ENCODE measurements at places on chromosomes 12 and 14. TPM values are rescaled to one million over a fixed set of nuclear protein-coding genes. Genes with fewer than 3 reads are reported as not detected.

GRCh38 chr12:101166866-101167265 is 43.2 kb downstream of the SLC5A8 start:
- DNase-seq, result no peak

- DNase-seq, result no peak
These were observed 54.5 kb upstream of the HECTD1 start for GRCh38 chr14:31261859-31262731.

DNA sequence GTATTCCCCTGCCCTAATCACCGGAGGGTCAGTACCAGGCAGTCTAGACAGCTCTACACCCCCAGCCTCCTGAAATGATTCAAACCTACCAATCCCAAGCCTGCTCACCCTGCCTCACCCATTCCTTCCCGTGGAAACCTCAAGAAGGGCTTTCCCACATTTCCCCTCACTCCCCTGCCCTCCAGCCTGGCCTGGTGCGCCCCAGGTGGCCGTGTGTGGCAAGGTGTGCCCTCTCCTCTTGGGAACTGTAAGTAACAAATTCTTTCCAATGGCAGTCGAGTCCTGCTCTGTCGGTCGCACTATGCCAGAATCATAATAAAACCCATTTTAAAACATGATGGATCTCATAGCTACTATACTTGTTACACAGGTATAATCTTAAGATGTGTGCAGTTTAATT is 13.9 kb upstream of the DEGS2 start:
- DNase-seq, result no peak

DNA sequence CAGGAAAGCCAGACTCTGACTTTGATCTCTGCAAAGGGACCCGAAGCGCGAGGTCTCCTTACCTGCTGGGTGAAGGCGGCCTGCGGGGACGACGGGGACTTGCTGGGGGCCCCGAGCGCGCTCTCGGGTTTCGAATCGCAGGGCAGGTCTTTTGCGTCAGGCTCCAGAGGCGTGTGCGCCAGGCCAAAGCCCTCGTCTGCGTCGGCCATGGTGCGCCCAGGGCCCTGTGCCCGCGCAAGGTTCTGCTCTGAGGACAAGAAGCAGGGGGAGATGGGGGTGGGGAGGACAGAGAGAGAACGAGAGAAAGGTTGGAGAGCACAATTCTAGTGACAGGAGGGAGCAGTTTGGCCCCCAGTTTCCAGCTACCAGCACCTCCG is 2.3 kb downstream of the TBX5 start:
- no peak for DNase-seq

DNA sequence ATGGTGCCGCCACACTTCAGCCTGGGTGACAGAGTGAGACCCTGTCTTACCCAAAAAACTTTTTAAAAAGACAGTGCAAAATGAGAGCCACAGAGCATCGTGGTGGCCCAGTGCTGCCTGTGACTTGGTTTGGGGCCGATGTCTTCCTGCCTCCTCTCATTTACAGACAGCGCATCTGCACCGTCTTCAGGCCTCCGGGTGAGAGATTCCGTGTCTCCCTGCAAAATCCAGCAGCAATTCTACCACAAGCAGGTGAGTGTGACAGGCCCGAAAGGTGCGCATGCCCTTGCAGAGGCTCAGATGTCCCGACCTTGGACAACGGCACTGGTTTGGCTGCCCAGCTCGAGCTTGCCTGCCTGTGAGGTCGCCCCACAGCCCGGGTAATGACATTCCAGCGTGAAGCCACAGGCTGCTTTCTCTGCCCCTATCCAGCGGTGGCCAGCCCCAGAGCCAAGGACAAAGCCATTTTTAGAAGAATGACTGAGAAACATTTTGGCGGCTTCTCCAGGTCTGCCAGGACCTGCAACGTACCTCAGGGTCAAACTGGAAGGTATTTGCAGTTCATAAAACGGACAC is 70.3 kb upstream of the RFLNA start:
- DNase-seq, result no peak

DNA sequence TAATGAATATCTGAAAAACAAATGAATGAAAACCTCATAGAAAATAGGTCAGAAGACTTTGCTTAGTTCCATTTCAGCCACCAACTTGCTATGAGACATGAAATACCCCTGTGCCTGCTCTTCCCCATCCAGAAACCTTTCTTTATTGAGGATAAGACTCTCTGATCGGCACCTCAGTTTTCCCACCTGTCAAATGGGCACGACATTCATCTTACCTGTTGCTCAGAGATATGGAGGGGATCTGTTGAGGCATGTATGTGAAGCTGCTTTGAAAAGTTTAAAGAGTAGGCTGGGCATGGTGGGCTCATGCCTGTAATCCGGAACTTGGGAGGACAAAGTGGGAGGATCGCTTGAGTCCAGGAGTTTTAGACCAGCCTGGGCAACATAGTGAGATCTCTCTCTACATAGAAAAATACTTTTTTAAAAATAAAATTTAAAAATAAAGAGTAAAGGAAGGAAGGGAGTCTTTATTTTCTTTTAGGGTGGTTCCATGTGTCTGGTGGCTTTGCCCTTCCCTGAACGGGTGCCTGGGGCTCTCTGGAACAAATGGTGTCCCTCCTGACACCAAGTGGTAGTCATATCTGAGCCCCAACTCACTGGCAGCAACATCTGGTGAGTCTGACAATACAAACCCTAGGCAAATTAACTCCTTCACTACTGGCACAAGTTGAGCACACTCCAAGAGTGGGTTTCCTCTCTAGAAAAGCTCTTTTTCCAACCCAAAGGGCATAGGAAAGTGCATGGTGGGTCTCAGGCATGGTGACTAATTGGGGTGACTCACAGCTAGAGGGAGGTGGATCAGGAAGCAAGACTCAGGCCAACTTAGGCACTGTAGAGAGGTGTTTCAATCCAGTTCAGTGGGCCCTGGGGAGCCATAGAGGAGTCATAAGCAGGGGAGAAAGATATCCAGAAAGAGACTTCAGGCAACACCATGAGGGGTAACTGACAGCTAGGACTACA is 42.1 kb downstream of the MAP1LC3B2 start:
- DNase-seq, result no peak

- peak; percentile 76 for DNase-seq
These were observed 185.6 kb upstream of the ARID2 start for GRCh38 chr12:45543887-45544286.

Gene ABCD2
- total RNA-seq, result 0.72 TPM

Gene KRT78
- 8.7 TPM for total RNA-seq

Gene GPR84
- total RNA-seq, result 2.9 TPM

Gene EML1
- 46.9 TPM for total RNA-seq

Gene LHX5
- total RNA-seq, result not detected

Gene ETFBKMT
- 8.9 TPM for total RNA-seq

DNA sequence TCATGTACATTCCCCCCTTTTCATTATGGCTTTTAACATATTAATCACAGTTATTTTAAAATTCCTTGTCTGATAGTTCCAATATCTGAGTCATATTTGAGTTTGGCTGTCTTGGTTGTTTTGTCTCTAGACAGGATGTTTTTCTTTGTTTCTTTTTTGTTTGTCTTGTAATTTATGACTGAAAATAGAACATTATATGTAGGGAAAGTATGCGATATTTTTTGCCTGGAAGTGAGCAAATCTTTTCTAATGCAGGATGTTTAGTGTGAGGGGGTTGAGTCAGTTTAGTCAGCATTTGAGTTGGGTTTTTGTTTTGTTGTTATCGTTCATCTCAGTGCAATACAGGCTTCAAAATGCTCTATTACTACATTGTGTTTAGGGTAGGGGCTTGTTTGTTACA is 239.7 kb downstream of the SNAPC1 start:
- DNase-seq, result no peak

Gene RNASE1
- total RNA-seq, result 227 TPM

DNA sequence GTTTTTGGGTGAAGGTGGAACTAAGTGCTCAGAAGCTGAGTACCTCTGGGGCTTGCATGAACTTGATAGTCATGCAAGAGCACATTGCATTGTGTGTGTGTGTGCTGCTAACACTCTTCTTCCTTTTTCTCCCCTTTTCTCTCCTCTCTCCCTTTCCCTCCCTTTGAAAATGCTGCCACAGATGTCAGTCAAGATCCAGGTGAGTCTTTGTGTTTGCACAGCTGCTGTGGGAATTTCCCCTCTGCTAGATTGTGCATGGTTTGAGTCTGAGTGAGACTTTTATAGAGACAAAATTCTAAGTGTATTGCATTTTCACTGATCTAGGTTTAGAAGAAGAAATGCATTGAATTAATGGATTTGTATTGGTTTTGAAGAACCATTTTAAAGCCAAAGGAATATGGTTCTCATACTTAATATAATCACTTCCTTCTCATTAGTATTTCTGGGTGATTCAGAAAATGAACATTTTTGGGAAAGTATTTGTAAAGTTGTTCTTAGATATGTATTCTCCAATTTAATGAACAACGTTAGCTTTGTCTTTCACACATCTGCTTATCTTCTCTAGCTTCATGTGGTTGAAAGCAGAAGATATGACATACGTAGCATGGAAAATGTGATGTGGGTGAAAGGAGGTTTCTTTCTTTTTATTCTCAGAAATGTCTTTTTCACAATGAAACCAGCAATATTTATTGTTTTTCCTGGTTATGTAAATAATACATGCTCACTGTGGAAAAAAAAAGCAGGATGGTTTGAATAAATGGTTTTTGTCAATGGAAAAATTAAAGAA is 108.5 kb downstream of the NRXN3 start:
- DNase-seq, result no peak

DNA sequence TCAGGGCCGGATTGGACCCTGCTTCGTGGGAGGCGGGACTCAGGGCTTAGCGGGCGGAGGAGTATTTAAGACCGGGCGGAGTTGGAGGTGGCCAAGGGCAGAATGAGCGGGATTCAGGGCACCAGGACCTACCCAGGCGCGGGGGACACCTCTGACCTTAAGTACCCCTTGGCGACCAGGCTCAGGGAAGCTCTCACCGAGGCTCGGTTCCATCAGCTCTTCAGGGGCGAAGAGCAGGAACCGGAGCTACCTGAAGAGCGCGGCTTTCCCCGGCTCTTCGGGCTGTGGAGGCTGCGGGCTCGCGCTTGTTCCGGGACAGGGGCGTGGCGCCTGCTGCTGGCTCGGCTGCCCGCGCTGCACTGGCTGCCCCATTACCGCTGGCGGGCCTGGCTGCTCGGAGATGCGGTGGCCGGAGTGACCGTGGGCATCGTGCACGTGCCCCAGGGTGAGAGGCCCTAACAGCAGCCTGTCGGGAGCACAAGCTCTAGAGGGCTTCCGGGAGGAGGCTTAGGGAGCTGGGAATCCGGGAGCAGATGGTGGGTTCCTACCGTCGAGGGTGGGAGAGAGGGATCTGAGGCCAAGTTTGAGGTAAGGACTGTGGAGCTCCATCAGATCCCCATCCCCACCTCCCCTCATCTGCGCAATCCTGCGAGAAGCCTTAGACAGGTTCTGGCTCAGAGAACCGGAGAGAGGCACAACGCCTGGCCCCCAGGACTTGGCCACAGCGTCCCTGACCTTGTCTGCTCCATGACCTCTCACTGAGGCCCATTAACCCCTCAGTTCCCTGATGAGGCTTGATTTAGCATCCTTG is 8.4 kb downstream of the ARHGEF25 start:
- DNase-seq, result no peak

DNA sequence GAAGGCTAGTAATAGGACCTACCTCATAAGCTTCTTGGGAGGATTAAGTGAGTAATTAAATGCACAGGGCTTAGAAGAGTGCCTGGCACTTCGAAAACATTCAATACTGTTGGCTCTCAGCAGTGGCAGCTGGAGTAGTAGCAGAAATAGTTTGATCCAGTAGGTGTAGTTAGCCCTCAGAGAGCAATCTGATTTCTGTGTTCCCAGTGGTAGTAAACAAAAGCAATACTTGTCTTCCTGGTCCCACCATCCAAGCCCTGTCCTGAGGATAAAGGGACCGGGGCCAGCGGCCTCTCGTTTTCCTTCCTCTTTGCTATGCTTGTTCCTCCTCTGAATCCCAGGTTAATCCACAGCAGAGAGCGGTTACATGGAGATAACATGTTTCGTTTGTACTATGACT is 131.6 kb downstream of the SAMD4A start:
- DNase-seq, result no peak

GRCh38 chr14:45222485-45223262 is 30.3 kb downstream of the MIS18BP1 start:
- no peak for DNase-seq

Gene TAC3
- 6.5 TPM for total RNA-seq

GRCh38 chr14:99554757-99555531 is 49.1 kb downstream of the CCDC85C start:
- no peak for DNase-seq

DNA sequence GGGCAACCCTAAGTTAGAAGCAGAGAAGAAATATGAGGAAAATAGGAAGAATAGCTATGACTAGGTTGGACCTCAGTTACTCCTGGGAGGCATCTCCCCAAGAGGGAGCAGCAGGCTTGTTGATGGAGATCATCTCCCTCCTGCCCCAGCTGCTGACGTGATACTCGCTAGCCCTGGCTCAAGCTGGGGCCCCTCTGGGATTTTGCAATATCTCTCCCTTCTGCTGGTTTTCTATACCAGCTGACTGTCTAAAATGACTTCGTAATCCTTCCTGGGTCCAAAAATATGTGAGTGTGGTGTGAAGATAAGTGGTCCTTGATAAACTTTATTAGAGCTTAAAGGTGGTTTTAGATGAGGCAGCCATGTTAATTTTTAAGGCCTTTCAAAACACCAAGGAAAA is 4.5 kb upstream of the HECTD4 start:
- DNase-seq, result peak; percentile 95

Gene AQP2
- total RNA-seq, result 0.24 TPM
